ENCODE measurements at places on chromosomes 7 and 10.
A peak's percentile ranks its signal among the peaks of the same experiment; 100 is the strongest.

DNA sequence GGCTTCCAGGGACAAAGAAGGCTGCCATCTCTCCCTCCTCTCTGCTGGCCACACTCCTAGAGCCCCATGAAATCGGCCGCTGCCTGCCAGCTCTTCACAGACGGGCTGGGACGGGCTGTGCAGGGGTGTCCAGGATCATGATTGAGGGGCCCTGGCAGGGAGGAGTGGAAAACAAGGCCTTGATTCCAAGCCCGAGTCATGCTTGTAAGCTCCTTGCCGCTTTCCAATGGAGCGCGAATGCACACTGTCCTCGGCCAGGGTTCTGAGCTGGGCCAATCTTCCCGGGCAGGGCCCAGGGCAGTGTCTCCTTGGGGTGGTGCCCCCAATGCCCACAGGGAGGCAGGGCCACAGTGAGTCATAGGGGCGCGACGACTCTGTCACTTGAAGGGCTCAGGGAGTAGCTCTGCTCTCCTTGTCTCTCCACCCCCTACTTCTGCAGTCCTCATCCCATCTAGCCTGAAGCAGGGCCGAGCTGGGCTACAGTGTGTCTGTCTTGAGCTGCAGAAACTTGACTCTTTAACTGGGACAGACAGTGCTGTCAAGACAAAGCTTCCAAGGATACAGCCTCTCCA, 186.2 kb upstream of the SVIL start:
- no peak for DNase-seq

DNA sequence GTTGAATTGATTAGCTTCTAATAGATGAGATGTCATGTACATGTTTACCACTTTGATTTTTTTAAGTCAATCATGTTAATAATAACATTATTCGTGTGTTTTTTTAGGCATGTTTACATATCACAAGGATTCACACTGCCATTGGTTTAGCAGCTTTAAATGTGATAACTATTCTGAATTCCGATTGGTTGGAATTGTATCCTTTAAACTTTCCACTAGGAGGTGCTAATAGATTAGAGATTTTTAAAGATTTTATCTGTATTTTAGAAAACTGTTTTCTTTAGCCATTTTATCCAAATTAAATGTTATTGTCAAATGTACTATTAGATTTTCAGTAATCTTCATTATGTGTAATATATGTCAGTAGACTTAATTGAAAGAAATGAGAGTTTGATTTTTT, 83.2 kb downstream of the HECTD2 start:
- peak; percentile 11 for DNase-seq

DNA sequence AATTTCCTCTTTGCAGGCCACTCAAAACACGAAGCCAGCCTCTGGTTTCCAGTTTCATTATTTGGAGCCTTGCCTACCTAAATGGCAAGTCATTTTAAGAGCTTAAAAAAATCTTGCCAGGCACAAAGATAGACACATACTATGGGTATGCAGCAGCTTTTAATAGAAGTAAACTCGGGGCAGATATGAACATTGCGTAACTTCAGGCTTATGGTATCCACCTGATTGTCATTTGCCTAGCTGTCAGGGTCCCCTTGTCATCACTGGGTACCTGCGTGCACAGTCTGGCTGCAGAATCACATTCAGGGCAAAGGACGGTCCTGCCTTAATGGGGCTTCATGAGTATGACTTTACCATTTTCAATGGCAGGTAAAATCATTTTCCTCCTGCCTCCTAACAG, 466.1 kb upstream of the NRP1 start:
- DNase-seq = no peak

DNA sequence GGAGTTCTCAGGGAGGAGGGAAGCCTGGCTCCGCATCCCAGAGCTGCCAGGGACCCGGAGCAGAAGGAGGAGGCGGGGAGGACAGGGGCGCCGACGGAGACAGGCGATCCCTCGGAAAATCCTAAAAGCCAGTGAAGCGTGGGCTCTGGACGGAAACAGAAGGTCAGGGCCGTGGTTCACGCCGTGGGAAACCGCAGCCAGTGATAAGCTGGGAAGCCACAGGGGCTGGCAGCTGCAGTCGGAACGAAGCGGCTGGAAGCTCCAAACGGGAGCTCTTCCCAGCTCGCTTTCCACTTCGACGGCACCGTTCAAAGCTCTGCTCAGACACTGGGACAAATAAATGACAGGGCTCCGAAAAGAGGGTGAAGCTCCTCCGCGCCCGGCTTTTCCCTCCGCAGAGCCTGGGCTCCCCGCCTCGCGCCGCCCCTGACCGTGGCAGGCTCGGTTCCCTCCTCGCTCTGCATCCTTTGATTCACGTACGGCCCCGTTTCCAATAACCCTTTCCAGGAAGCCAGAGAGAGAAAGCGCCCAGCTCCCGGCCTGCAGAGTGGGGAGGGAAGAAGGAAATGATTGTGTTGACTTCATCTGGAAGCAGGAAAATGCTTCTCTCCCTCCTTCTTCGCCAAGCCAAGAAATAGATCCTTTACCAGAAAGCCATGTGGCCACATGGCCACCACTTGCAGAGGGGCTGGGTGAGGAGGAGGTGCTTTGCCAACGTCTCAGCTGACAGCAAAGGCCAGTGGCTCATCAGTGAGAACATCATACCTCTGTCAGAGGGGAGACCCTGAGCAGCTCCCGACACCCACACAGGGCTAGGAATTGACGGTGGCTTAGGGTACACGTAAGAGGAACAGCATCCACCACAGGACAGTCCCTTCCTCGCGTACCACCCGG, 57.4 kb downstream of the ADRB1 start:
- DNase-seq = peak; percentile 27

- no peak for DNase-seq
Observed at GRCh38 chr7:28483112-28483511, 70.8 kb downstream of the CREB5 start.

DNA sequence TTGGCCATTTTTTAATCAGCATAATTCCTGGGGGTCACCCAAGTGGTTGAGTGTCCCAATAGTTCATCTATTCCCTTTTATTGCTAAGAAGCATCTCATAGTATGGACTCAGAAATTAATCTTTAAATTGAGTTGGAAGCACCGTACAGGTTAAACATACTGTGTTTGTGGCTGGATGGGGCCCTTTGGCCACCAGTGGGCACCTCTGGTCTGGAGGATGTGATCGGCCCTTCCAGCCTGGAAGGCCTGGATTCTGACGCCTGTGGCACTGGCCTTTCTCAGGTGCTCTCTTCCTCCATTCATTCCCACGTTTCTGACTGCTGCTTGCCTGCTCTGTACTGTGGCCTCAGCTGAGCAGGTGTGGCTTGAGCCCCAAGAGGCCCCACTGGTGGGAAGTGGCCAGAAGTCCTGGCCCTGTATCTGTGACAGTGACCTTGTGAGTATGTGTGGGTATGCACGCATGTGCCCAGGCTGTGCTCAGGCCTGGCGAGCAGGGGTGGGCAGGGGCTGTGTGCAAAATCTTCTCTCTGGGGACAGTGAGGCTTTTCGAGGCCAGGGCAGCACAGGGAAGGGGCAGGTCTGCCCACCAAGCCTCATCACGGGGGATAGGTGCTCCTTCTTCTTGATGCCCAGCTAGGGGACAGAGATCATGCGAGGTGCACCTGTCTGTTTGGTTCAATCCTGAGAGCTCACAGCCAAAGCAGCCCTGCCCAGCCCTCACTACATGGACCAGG, 30.1 kb downstream of the LDB3 start:
- no peak for DNase-seq

GRCh38 chr10:79067241-79068202, 1.2 kb upstream of the ZMIZ1 start:
- peak; percentile 86 for DNase-seq
